ENCODE measurements at places on chromosomes 7 and 10.

GRCh38 chr10:118901380-118901779 is 128.1 kb upstream of the NANOS1 start:
- DNase-seq = no peak

DNA sequence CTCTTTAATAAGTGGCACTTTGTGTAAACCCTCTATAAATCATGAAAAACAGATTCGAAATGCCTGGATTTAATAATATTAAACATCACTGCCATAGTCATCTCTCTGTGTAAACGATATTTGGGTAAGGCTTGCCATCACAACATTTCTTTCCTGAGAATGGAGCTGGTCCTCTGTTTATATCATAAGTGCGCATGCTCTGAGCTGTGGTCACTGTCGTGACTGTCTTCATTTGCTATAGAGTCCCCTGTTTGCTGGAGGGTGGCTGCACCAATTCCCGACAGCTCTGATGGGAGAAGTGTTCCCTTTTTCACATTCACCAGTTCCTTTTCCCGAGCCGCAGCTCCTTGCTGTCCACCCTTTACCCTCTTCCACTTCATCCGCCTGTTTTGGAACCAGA is 50.4 kb upstream of the AGMO start:
- no peak for DNase-seq

DNA sequence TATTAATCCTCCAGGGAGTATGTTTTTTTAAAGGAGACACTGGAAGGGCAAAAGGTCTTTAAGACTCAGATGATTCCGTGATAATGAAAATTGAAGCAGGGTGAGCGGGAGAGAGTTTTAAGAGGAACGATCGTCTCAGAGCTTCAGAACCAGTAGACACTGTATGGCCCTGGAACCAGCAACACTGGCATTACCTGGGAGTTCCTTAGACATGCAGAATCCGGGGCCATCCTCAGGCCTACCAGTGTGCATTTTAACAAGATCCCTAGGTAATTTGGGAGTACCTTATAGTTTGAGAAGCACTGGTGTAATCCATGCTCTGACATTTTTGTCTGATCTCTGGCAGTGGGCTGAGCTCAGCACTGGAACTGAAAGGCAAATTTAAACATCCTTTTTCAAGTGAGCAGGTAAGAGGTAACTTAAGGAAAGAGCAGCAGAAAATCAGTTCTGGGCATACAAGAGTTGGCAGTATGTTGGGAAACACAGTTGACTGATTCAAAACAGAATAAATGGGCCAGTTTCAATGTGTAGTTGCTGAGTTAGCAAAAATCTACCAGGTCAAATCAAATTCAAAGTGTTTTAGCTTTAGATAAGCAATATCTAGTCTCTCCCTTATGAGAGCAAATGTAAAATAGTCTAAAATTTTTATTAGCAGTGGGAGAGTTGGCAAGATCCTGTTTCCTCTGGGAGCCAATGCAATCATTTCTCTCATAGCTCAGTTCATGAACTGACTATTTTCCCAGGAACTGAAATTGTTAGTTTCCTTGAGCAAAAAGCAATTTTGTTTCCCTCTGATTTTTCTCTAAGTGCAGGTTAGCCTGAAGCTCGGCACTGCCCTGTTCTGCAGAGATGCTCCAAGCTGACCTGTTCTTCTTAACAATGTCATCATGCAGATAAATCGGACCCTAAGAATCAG is 97.2 kb upstream of the ELMO1 start:
- DNase-seq = no peak

DNA sequence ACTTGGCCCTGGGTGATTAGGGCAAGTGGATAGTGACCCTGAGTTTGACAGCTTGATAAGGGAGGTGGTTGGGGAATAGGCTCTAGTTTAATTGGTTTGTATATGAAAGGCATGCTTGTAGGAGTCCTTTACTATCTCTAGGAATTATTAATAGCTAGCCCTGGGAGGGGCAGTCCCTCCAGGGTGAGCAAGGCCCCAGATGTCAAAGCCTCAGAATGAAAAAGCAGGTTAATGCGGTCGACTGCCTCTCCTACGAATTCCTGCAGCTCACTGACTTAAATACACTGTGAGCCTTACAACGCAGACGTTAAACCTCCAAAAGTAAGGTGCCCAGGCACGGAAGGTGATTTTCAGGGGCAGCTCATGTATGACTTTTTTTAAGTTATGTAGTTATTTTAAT is 5.2 kb upstream of the BTBD16 start:
- no peak for DNase-seq

- DNase-seq = no peak
These were observed 779.9 kb downstream of the GRM8 start for GRCh38 chr7:126472825-126473224.

Data from NCI-H1694 (cell line).